ENCODE measurements at places on chromosomes 4 and X.
A peak's percentile ranks its signal among the peaks of the same experiment; 100 is the strongest.

- DNase-seq: no peak
Observed at GRCh38 chr4:118954246-118954645, 65.6 kb downstream of the SYNPO2 start.

DNA sequence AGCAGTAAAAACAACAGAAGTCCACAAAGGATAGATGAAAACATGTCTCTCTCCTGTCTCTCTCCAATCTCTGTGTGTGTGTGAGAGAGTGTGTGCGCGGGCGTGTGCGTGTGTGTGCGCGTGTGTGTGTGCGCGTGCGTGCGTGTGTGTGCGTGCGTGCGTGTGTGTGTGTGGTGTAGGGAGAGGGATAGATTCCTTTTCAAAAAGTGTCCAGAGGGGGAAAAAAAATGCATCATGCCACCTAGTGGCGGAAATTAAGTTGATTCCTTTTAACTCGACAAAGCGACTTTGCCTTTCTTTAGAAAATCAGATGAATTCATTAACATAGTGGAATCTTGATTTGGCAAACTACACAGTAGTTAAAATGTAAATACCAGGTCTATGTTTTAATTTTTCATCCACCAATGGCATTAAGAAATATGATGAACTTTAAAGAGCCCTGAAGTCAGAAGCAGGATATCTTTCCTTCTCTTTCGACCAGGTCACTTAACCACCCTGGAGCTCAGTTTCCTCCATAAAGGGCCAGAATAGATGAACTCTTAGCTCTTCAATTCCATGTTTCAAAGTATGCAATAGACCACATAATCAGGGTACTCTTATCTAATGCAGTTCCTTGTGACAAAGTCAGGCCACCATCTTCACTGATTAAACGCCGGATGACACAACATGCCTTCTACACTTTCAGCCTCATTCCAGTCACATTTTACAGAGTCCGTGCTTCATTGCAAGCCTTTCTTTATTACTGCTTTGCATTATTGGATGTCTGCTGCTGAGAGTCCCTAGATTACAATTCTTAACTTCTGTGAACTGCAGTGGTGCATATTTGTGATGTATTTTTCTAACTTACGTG lies 162.8 kb downstream of the FBXO8 start:
- peak; percentile 69 for DNase-seq

DNA sequence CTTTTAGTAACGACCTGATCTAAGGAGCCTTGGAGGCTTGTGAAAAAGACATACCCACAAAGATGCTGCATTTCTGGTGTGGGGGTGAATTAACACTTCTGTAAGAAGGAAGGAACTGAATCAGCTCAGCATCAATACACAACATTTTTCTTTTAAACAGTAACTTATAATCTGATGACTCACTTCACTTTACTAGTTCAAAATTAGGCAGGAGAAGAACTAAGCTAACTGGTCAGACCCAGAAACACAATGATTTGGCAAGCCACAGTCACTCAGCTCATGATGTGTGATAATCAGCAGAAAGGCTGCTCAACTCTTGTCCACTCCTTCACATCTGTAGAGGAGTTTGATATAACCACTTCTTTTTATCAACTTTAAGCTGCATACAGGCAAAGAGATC lies 4.6 kb downstream of the MMAA start:
- no peak for DNase-seq

- DNase-seq: peak; percentile 72
Observed at GRCh38 chr4:84740057-84740456, 157.1 kb downstream of the CDS1 start.

DNA sequence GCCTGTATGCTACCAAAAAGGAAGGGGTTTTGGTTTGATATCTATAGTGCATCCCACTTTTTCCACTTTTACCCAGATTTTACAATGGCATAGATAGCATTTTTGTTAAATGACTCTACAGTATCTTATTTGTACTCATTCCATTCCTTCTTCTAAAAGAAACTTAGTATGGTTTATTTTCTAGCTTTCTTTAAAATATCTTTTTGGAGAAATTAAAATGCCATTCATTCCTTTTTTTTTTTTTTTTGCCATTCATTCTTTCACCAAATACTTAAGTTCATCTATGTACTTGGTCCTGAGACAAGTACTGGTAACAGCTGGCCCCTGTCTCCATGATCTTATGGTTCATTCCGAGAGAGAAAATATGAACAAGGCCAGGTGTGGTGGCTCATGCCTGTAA lies 49.1 kb downstream of the MID1 start:
- no peak for DNase-seq

DNA sequence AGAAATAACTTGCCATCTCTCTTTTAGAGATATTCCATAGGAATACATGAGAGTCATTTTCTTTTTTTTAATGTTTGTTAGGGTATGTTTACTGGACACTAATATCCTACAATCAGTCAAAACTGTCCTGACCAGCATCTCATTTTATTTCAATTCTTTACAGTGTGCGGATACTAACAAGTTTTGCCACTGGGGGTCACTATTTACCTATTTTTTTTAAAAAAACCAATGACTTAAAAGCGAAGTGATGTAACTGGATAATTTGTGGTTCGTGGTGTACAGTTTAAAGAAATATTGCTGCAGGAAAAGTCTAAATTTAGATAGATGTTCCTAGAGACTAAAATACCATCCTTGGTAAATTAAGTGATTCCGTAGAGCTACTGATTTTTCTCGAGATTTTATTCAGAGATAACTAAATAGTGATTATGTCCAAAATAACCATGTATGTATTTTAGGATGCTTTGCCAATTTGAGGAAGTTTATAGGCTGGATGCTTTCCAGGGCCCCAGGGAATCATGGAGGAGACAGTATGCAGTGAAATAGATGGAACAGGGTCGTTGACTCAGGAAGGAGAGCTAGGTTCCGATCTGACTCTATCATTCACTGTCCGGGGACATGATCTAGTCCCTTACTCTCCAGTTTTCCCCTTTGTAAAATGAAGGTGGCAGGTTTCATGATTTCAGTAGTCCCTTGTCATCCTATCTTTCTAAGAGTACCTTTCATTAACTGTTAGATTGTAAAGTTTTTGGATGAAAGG lies 34.0 kb upstream of the GNPDA2 start:
- DNase-seq: peak; percentile 24

- DNase-seq: no peak
Observed at GRCh38 chr4:3516836-3517730, 15.1 kb downstream of the LRPAP1 start.

DNA sequence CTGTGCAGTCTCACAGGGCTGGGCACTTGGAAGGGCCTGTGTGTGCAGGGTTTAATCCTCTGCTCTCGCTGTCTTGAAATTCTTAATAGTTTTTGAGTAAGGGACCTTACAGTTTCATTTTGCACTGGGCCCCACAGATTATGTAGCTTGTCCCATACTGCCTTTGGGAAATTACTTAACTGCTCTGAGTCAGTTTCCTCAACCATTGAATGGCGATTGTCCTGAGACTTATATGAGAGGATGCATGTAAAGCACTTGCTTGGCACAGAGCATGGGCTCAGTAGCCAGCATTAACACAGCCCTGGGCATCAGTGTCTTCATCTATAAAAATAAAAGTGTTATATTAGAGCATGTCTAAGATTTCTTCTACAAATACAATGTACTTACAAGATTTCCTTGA lies 55.8 kb downstream of the CLCN5 start:
- DNase-seq: no peak

DNA sequence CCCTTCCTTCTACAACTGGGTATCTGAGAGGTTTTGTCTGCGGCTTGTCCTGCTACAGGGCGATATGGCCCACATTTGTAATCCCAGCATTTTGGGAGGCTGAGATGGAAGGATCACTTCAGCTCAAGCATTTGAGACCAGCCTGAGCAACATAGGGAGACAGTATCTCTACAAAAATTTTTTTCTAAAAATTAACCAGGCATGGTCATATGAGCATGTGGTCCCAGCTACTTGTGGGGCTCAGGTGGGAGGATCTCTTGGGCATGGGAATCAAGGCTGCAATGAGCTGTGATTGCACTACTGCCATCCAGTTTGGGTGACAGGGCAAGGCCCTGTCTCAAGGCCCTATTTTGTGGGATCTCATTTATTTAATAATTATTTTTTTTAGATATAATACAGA lies 420.6 kb upstream of the PABPC4L start:
- no peak for DNase-seq

DNA sequence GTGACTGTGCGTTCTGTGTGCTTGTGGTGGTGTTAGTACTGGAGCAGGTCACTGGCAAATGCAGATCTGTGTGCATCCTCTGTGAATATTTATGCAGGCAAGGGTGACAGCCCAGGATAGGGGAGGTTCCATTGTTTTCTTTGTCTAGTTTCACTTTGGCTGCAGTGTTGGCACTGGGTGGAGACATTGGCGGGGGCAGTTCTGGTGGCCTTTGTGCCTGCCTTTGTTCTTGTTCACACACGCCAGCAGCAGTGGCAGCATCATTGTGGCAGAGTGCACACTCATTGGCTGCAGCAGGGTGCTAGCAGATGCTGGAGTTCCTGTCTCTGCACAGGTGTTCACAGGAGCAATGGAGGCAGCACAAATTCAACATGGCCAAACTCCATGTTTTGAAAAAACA lies 495.3 kb downstream of the UBE2NL start:
- DNase-seq: no peak

GRCh38 chr4:140037353-140038030 lies 116.5 kb downstream of the MAML3 start:
- no peak for DNase-seq

GRCh38 chrX:115989686-115990085 lies 180.9 kb upstream of the AGTR2 start:
- DNase-seq: no peak

DNA sequence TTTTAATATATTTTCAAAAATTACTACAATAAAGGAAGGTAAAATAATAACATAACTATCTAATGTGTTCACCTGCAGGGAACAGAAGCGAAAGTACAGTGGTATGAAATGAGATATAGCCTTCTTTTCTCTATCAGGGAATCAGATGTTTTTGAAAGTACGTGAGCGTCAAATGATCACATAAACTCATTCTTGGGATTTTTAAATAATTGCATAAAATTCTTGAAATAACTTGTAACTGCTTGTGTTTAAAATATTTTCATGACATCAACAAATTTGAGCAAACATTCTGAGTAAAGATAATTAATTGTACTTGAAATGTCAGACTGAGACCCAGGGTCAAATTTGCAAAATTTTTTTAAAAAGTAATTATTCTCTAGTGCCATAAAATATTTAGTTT lies 193.5 kb upstream of the NEIL3 start:
- DNase-seq: no peak

- DNase-seq: no peak
Observed at GRCh38 chr4:685679-686412, 3.1 kb downstream of the SLC49A3 start.

DNA sequence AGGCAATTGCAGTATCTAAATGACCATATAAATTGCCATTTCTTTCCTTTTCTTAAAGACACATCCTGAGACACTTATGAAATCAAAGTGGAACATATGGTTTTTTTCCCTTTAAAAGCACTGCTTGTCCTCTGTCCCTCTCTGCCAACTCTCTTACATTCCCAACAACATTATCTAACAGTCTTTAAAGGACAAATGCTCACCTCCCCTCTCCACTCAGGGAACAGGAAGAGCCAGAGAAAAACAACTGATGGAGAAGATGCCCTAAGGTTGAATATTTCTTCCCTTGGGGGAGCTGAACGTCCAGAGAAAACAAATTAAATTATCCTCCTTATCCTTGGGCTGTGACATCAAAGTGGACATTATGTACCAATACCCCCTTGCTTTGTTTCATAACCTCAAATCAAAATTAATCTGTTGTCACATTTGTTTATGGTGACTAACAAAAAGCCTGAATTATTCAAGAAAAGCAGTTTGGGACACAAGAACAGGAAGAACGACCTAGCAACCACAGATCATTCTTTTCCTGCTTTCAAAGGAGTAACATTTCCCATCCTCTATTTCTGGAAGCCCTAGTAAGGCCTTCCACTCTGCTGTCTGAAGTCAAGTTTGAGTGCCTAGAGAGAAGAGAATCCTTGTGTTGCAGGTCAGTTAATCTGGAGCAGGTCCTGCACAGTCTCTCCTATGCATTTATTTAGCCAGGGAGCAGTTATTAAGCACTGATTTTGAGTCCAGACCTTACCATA lies 52.6 kb upstream of the PAGE1 start:
- DNase-seq: no peak

GRCh38 chr4:40927074-40927473 lies 177.3 kb downstream of the NSUN7 start:
- no peak for DNase-seq

GRCh38 chr4:153131596-153131995 lies 72.6 kb upstream of the TRIM2 start:
- DNase-seq: no peak

GRCh38 chr4:25818371-25818871 lies 44.4 kb downstream of the SEL1L3 start:
- DNase-seq: no peak

DNA sequence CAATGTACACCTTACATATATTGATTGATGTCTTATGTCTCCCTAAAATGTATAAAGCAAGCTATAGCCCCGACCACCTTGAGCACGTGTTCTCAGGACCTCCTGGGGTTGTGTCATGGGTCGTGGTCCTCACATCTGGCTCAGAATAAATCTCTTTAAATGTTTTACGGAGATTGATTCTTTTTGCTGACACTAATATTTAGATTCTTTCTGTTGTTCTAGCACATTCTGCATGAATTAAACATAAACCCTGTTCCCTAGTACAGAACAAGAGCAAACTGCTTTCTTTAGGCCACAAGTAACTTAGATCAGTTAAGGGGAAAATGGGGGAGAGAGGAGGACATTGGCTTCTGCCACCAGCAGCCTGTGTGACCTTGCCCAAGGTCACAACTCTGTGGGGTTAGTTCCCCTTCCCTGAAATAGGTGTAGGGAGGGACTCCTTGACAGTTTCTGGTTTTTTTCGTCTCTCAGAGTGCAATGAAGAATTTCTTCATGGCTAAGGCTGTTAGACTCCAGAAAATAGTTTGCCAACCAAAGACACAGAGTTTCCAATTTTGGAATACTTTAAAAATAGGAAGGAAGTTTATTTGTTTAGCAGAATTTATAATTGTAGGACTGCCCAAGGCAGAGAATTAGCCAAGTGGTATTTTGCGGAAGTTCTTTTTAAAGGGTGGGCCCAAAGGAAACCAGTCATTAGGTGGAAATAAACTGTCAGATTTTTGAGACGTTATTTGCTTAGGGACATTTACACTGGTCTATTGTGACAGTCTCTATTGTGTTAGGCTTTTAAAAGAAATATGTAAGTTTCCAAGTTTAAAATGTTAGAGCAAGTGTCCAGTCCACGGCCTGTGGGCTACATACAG lies 29.4 kb downstream of the PTTG2 start:
- DNase-seq: no peak

- DNase-seq: no peak
Observed at GRCh38 chr4:176988226-176988625, 195.5 kb upstream of the VEGFC start.

- DNase-seq: no peak
Observed at GRCh38 chrX:135421932-135422809, at the start of gene SMIM10L2A. TSS of gene SMIM10L2A (plus strand) at chrX:135421944. CDS start at chrX:135422132, 188 bp downstream.

GRCh38 chr4:166400270-166400894 lies 527.3 kb downstream of the TLL1 start:
- DNase-seq: no peak

- DNase-seq: peak; percentile 65
Observed at GRCh38 chr4:16896881-16897750, 1.3 kb downstream of the LDB2 start.

DNA sequence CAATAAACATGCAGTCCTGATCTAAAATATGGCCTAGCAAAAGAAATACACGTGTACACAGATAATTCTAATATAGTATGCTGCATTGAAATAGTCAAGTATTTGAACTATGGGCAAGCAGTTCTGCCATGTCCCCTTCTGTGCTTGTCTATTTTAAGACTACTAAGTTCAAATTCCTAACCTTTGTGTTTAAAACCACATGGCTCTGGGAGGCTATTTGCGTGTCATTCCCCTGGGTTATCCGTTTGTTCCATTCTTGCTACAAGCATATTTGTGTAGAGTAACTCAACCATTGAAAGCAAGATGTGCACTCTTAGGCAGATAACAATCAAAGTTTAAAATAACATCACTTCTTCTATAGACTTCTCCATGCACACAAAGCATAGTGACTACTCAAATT lies 25.4 kb upstream of the TBC1D1 start:
- DNase-seq: no peak
